ENCODE measurements at places on chromosomes 1 and 21. TPM values are rescaled to one million over a fixed set of nuclear protein-coding genes. Genes with fewer than 3 reads are reported as not detected.

MINDY1 gene
- polyA plus RNA-seq: 3.6 TPM

OR2L13 gene
- not detected for polyA plus RNA-seq

NBPF3 gene
- polyA plus RNA-seq: 7.0 TPM

- H3K4me3 ChIP-seq: peak overlapping the region; percentile 27
- H3K36me3 ChIP-seq: no peaks in the 10 kb centered on the region
- no peak for DNase-seq
Measured at GRCh38 chr1:111664652-111665051, 45.1 kb downstream of the RAP1A start.

DNA sequence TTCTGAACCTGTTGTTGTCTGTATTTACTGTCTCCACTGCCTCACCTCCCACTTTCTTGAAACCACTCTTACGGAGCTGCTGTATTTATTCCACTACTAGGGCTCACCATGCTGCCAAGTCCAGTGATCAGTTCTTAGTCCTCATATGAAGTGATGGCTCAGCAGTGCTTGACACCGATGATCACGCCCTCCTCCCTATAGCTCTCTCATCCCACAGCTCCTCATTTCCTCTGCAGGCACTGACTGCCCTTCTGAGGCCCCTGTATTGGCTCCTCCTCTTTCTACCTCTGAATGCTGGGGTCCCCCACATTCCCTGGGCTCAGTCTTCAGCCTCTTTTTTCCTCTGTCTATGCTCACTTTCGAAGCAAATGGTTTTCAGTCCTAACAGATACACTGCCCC lies 3.4 kb downstream of the CLCA1 start:
- no peak for DNase-seq

- H3K4me1 ChIP-seq: peaks cover 12% of the 10 kb centered on the region
- peak overlapping the region; percentile 34 for H3K27ac ChIP-seq
- peaks cover 8% of the 10 kb centered on the region for H3K36me3 ChIP-seq
- H3K4me3 ChIP-seq: no peak overlapping the region
Measured at GRCh38 chr1:223739366-223740037, 27.2 kb downstream of the CAPN2 start.

- H3K4me1 ChIP-seq: peaks cover 32% of the 10 kb centered on the region
- no peak overlapping the region for H3K4me3 ChIP-seq
- no peaks in the 10 kb centered on the region for H3K36me3 ChIP-seq
- peaks cover 5% of the 10 kb centered on the region for H3K27me3 ChIP-seq
- no peak overlapping the region for H3K27ac ChIP-seq
Measured at GRCh38 chr1:19505693-19506457, 20.5 kb upstream of the CAPZB start.

DNA sequence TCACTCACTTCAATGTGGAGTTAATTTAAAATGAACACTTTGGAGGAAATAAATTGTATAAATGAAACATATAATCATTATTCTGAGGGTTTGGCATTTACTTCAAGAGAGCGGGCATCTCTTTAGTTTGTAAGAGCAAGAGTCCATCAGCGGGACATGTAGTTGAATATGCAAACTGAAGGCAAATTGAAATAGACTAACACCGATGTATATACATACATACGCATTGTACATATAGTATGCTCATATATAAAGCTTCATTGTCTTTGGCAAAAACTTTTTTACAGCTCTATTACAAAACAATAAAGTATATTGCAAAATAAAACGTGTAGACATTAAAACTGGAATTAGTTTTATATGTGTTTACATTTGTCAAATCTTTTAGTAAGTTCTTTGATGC lies 328.9 kb downstream of the LTN1 start:
- H3K4me3 ChIP-seq: no peak overlapping the region
- peaks cover 6% of the 10 kb centered on the region for H3K4me1 ChIP-seq
- no peak overlapping the region for H3K27ac ChIP-seq
- no peak for DNase-seq

DNA sequence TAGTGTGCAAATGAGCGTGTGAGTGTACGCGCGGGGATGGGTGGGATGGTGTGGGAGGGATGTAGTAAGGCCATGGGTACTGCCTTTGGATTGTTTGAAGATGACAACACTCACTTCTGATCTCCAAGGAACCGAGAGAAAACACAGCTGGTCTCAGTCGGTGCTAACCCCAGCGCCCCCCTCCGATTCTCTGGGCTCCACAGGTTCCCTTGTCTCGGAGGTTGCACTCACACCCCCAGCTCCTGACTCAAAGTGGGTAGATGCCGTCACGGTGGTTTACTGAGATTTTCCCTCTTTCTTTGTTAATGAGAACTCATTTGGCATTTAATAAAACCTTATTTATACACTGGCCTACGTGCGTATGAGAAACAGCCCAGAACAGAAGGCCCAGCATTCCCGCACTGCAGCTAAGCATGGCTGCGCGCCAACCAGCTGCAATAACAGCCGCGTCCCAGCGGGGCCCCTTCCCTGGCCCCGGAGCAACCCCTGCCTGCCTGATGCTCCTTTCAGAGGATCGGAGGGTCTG lies 25.8 kb downstream of the ABCA4 start:
- H3K4me3 ChIP-seq: no peak overlapping the region
- H3K36me3 ChIP-seq: peaks cover 4% of the 10 kb centered on the region
- peaks cover 8% of the 10 kb centered on the region for H3K27me3 ChIP-seq
- H3K4me1 ChIP-seq: peaks cover 15% of the 10 kb centered on the region

GRCh38 chr21:41864311-41865001 lies 14.7 kb downstream of the PRDM15 start:
- H3K36me3 ChIP-seq: no peaks in the 10 kb centered on the region
- H3K27me3 ChIP-seq: no peaks in the 10 kb centered on the region
- H3K4me3 ChIP-seq: no peak overlapping the region
- DNase-seq: no peak
- H3K4me1 ChIP-seq: peaks cover 19% of the 10 kb centered on the region

- no peaks in the 10 kb centered on the region for H3K36me3 ChIP-seq
- H3K27me3 ChIP-seq: no peaks in the 10 kb centered on the region
- DNase-seq: no peak
- no peaks in the 10 kb centered on the region for H3K4me1 ChIP-seq
- no peak overlapping the region for H3K27ac ChIP-seq
- H3K4me3 ChIP-seq: no peak overlapping the region
Measured at GRCh38 chr1:2474933-2475371, 1.1 kb upstream of the PLCH2 start.

C1orf74 gene
- 0.84 TPM for polyA plus RNA-seq

RUNX1 gene
- polyA plus RNA-seq: 6.2 TPM

HSD3B1 gene
- polyA plus RNA-seq: not detected

DNA sequence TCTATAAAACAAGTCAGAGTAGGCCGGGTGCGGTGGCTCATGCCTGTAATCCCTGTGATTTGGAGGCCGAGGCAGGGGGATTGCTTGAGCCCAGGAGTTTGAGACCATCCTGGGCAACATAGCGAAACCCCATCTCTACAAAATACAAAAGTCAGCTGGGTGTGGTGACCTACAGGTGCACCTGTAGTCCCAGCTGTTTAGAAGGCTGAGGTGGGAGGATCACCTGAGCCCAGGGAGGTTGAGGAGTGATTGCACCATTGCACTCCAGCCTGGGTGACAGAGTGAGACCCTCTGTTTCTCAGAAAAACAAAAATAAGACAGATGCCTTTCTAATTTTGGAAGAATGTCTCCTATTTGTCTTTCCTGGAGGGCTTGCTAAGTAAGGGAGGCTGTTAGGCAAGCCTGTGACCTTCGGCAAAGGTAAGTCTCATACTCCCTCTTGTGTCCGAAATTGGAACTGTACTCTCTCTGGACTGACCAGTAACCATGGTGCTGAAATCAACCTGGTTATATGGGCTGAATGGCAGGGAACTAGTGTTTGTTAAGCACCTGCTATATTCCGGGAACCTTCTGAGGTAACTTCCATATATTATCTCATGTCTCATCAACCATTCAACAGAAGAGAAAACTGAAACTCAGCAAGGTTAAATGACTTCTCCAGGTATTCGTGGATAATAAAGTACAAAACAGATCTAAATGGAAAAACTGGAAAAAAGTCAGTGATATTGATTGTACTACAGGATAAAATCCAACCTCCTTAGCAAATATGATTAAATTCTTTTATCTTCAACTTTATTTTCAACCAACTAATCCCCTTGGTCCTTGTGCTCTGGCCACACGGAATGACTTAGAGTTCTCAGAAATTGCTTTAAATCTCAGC lies 11.8 kb upstream of the RAB3B start:
- no peak overlapping the region for H3K27ac ChIP-seq
- no peak overlapping the region for H3K4me3 ChIP-seq
- no peaks in the 10 kb centered on the region for H3K36me3 ChIP-seq
- H3K27me3 ChIP-seq: peaks cover 5% of the 10 kb centered on the region
- peak; percentile 65 for DNase-seq
- no peaks in the 10 kb centered on the region for H3K4me1 ChIP-seq

DNA sequence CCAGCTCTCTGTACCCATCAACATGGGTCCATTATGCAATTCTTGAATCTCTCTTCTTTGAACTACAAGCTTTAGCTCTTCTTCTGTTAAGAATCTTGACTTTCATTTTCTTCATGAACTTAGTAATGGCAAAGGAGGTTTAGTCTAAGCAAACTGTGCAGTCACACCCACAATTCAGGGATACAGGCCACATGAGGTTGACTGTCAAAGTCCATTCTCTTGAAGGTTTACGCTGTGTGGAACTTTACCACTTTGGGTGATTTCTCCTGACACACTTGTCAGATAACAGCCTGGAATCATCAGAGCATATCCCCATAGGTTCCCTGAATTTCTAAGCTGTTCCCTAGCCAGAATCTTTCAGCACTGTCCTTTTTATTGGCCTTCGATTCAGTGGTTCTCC lies 48.0 kb upstream of the NHLH2 start:
- no peaks in the 10 kb centered on the region for H3K4me1 ChIP-seq
- no peak for DNase-seq
- no peak overlapping the region for H3K4me3 ChIP-seq
- no peaks in the 10 kb centered on the region for H3K36me3 ChIP-seq

- no peak overlapping the region for H3K4me3 ChIP-seq
- DNase-seq: no peak
- no peaks in the 10 kb centered on the region for H3K4me1 ChIP-seq
- H3K27ac ChIP-seq: no peak overlapping the region
Measured at GRCh38 chr1:117809764-117810163, 119.7 kb downstream of the GDAP2 start.

HOOK1 gene
- polyA plus RNA-seq: 1.1 TPM
